Epithelial cell of esophagus (primary cell): ENCODE measurements at places on chromosomes 6 and 20.

DNA sequence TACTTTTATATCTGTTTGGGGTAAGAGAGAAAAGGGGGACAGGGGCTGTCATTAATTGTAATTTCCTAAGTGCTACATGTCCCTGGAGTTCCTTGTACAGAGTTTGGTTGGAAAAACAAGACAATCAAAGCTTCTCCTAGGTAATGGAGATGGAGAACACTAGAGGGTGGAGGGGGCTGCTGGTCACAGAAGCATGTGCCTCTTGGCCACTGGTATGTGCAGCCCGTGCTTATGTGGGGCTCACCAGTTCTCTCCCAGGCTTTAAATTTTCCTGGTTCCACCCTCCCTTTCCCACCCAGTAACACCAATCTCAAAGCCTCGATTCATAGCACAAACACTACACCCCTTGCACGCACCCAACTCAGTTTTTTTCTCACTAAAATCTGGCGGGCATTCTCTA lies 165.6 kb downstream of the SAMD5 start:
- no peak for DNase-seq

- peak; percentile 83 for DNase-seq
Observed at GRCh38 chr20:1377984-1378734, 14.7 kb downstream of the FKBP1A start.

DNA sequence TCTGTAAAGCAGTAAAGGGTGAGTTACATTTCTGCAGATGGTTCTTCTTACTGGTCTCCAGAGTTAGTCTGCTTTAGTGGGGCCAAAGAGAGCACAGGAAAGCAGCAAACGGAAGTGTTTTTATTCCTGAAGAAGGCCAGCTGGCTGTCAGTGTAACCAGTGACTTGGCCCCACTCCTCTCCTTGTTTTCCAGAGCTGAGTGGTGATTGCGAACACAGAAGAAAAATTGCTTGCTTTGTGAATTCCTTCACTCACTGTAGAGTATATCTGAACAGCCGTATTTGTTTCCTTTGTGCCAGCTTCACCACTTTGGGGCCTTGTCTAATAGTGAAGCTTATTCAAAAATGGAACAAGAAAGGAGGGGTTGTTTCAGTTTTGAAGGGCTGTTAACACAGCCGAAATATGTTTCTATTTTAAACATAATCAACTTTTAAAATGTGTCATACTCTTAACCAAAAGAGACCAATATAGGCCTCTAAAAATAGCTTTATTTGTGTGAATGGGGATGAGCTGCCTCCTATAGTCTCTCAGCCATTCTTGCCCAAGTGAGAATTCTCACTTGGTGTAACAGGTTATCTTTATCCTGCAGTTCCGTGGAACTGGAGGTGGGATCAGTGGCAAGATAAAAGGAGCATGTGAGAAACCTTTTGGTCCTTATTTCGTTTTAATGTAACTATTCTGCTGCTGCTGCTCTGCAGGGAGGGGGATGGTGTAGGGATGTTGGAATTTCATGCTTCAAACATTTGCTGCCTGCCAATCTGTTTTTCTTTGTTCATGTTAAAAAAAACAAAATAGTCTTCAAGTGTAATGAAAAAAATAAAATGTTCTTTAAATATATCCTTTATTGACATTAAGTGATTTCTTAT lies 37.8 kb downstream of the ZC2HC1B start:
- DNase-seq = no peak

DNA sequence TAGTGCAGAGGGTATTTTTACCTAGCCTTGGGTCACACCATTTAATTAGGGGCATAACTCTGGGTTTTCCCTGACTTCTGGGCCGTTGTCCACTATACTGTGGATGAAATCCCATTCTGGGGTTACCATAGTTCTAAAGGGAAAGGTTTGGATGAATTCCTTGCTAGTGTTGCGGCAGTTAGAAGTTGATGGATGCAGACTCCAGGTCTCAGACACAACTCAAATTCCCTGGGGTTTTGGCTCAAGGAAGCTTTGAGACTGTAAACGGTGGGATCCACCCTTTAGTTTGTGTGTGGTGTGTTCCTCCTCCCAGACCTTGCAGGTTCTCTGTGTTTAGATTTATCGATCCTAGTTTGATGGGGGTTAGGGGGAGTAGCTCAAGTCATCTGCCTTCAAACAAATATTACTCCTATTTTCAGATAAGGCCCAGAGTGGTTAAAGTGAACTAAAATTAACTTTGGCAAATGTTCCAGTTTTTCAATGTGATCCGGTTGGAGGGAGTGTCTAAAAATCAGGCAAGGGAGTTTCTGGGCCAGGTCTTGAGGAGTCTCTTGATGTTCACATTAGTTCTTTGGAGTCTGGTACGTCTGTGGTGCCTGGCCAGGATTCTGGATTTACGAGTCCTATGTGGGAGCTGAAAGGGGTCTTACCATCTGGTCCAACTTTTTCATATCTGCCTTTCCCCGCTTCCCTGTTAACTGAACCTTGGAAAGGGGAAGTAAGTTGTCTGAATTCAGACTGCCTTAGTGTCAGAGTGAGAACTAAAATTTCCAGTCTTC lies 1.5 kb downstream of the RALY start:
- DNase-seq = peak; percentile 9

- DNase-seq = no peak
Observed at GRCh38 chr6:21801446-21802174, 208.1 kb downstream of the SOX4 start.
